Cardiac fibroblast (primary cell): ENCODE measurements at places on chromosomes 3 and 15.
A peak's percentile ranks its signal among the peaks of the same experiment; 100 is the strongest.

DNA sequence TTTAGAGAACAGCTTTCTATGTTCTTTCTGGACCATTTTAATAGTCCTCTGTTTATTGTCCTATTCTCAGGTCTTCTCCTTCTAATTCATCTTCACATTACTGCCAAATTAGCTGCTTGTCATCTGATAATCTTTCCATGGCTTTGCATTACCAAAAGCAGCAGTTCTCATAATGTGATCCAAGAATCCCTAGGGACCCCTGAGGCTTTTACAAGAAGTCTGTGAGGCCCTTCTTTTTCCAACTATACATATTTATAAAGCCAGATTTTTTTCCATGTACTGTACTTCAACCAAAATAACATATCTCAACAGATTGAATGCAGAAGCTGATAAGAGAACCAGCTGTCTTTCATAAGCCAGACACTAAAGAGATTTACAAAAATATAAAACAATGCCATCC lies 162.5 kb upstream of the BFSP2 start:
- DNase-seq = peak; percentile 33

DNA sequence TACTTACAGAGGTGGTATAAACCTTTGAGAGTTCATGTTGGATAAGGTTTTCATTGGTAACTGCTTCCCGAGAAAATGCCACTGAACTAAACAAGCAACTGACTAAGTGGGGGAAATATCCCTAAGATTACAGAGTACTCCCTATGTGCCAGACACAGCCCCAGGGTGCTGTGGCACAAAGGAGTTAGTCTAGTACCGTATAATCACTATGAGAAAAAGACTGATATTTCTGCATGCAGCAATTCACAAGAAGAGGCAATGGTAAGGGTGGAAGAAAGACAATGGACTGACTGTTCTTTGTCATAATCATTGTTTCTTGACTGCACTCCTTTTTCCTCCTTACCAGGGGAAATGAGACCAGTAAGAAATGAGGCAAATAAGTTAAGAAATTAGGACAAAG lies 20.0 kb upstream of the SLC25A26 start:
- DNase-seq = no peak

GRCh38 chr3:155179966-155180757 lies 100.0 kb downstream of the MME start:
- no peak for DNase-seq

- peak; percentile 52 for DNase-seq
Observed at GRCh38 chr3:48561045-48561736, 2.4 kb downstream of the UCN2 start.

GRCh38 chr15:68052431-68052830 lies 1.7 kb upstream of the PIAS1 start:
- no peak for DNase-seq

DNA sequence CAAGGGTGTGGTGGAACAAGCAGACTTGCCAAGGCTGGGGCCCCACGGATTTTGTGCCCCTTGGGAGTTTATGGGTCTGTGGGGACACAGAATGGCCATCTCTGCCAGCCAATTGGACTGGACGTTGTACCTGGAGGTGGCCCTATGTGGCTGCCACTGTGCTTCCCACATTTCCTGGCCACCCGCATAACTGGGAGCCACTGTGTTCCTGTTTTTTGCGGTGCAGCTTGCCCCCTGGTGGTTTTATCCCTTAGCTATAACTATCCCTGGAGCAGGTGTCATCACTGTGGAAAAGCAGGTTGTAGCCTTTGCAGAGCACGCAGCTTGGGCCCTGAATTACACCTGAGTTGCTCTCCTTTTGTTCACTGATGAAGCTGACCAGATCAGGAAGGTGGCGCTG lies 306.3 kb downstream of the ZPLD1 start:
- no peak for DNase-seq

- no peak for DNase-seq
Observed at GRCh38 chr15:101192081-101192480, 59.8 kb downstream of the CHSY1 start.

- DNase-seq = no peak
Observed at GRCh38 chr3:133859381-133860234, 36.1 kb downstream of the RAB6B start.

DNA sequence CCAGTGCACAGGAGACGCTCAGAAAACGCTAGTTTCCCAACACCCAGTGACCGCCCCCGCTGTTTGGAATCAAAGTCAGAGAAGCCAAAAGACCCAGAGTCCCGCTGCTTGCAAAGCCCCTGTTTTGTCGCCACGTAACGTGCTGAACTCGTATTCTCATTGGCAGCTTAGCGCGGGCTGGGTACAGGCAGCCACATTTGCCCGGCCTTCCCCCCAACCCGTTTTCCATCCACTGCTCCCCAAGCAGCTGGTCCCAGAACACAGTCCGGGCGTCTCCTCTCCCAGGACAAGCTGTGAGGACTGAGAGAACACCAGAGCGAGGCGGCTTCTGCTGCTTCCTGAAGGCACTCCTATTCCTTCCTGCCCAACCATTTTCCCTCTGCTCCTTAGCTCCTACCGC lies 54.8 kb downstream of the RASGRF1 start:
- no peak for DNase-seq

DNA sequence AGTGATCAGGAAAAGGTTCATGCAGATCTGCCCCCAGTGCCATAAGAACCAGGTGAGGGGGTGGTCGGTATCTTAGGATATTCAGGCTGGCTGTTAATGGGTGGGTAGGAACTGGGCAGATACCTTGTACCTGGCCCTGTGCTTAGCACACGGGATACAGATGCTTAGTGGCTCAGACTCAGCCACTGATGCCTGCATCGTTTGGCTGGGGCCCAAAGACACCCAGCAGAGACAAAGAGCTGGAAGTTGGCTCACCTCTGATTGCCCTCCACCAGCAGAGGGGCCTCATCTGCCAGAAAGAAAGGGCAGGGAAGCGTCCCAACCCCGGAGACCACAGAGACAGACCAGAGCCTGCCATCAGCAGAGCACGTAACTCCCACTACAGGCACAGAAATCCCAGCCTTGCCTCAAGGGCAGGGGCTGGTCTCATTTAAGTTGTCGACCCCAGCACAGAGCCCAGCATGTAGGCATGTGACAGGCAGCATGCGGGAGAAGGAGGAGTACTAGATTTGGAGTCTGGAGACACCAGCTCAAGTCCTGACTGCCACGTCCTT lies 64.1 kb upstream of the SLC6A1 start:
- DNase-seq = no peak

DNA sequence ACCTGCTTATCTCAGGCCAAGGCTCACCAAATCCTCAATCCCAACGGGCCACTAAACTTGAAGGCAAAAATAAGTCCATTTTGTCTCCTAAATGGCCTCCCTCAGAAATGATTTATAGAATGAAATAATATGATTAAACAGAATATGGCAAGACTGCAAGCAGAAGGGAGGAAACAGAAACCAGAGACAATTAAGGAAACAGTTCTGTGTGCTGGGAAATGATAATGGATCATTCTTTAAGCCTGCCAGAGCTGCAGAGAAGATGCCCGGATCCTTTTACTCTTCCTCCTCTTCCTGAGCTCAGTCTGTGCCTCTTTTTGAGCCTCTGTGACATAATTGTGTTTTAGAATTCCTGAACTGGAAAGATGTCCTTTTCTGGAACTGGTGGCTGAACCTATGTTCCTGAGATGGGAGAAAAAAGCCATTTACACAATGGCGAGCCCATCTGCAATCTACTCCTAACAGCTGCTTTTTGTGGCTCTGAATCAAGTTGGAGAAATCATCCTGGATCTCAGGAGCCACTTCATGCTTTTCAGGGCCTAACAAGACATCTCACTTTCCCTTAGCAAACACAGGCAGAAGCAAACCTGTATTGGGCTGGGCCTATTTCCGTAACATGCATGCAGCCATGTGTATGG lies 2.8 kb upstream of the ABHD2 start:
- no peak for DNase-seq

- DNase-seq = no peak
Observed at GRCh38 chr15:47437491-47437890, 279.8 kb upstream of the SEMA6D start.

- no peak for DNase-seq
Observed at GRCh38 chr15:51904931-51905330, 66.6 kb downstream of the LEO1 start.

DNA sequence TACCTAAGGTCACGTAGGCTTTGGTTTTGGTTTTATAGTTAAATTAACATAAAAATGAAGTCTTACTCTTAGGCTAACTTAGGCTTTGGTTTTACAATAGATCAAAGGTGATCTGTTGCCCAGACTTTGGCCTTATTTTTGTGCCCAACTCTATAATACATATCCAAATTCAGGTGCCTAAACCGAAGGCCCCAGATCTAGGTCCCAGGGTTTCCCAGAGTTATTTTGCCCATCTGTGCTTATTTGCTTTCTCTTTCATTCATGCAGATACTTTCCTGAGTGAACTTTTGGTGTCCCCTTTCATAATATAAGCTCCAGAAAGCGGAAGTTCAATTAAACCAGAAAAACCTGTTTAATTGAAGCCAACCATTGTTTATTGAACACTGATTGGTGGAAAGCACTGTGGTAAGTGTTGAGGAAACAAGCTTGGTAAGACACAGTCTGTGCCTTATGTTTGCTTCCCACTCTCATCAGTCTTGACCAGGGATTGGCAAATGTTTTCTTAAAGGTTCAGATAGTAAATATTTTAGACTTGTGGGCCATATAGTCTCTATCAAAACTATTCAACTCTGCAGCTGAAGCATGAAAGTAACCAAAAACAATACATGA lies 209.7 kb downstream of the WDR72 start:
- no peak for DNase-seq

DNA sequence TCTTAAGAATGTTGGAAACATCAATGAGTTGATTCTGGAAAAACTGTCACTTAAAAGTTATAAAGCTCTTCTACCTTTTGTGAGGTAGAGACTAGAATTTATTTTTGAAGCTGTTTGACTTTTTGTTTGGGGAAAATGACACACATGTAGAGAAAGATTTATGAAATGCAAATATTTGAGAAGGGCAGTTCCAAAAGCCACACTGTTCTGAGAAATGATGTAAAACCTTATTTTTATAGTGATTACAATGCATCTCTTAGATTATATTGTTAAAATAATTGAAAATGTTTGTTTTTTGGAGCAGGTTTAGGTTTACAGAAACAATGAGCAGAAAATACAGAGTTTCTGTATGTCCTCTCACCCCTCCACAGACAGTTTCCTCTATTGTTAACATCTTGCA lies 116.1 kb upstream of the CMC1 start:
- DNase-seq = no peak

GRCh38 chr3:57309769-57310360 lies 17.4 kb upstream of the ASB14 start:
- no peak for DNase-seq

DNA sequence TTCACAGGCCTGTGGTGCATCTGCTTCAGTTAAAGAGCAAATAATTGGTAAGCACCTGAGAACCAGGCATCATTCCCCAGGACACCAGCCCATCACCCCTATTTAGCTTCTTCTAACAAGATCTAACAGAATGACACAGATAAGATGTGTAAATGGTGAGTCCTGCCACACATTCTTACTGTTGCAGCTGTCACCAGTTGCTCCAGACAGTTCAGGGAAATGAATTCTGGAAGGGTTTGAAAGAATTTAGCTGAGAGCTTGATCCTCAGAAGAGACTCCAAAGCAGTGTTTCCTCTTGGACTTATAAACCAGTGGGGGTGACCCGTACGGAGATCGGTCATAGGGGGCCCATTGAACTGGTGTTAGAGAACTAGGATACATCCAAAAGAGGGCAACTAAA lies 238.0 kb downstream of the MEX3B start:
- no peak for DNase-seq

GRCh38 chr3:194423317-194423716 lies 24.3 kb upstream of the GP5 start:
- DNase-seq = no peak
